ENCODE measurements at places on chromosomes 7 and 10. TPM values are rescaled to one million over a fixed set of nuclear protein-coding genes. Genes with fewer than 3 reads are reported as not detected.

ADAMTS14 gene
- total RNA-seq: 0.12 TPM

PSPH gene
- 37.5 TPM for total RNA-seq

KAZALD1 gene
- 1.7 TPM for total RNA-seq

SRRM3 gene
- total RNA-seq: 0.21 TPM

CHST15 gene
- total RNA-seq: 18.3 TPM

USP6NL gene
- total RNA-seq: 25.3 TPM

MGAM2 gene
- total RNA-seq: 124 TPM

MYOZ1 gene
- not detected for total RNA-seq

NANOS1 gene
- total RNA-seq: 6.8 TPM

ZNF680 gene
- 16.6 TPM for total RNA-seq

All from Calu3 (cell line).